ENCODE measurements at places on chromosomes 1 and 21.

DNA sequence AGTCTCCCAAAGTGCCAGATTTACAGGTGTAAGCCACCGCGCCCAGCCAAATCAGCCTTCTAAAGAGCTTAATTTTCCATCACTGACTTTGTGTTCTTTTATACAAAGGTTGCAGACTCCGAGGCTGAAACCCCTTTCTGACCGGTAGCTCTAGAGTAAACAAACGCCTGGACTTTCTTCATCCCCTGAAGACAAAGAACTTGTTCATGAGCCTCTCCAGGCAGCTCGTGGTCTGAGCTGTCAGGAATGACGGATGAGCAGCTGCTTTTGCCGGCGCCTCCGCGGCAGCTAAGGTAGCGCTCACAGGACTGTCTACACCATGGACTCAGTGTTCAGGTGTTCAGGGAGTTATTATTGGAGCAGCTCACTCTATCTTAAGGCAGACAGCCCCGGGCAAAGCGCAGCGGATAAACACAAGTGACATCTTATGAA is 128.5 kb upstream of the ERRFI1 start:
- no peak overlapping the region for H3K4me3 ChIP-seq
- H3K4me1 ChIP-seq = no peaks in the 10 kb centered on the region
- no peak overlapping the region for H3K27ac ChIP-seq
- DNase-seq = no peak
- H3K36me3 ChIP-seq = no peaks in the 10 kb centered on the region

GRCh38 chr1:226820941-226821718 is 49.3 kb upstream of the PSEN2 start:
- H3K27me3 ChIP-seq = no peaks in the 10 kb centered on the region
- H3K36me3 ChIP-seq = no peaks in the 10 kb centered on the region
- no peak for DNase-seq
- no peak overlapping the region for H3K4me3 ChIP-seq
- H3K27ac ChIP-seq = no peak overlapping the region
- H3K4me1 ChIP-seq = peaks cover 21% of the 10 kb centered on the region

DNA sequence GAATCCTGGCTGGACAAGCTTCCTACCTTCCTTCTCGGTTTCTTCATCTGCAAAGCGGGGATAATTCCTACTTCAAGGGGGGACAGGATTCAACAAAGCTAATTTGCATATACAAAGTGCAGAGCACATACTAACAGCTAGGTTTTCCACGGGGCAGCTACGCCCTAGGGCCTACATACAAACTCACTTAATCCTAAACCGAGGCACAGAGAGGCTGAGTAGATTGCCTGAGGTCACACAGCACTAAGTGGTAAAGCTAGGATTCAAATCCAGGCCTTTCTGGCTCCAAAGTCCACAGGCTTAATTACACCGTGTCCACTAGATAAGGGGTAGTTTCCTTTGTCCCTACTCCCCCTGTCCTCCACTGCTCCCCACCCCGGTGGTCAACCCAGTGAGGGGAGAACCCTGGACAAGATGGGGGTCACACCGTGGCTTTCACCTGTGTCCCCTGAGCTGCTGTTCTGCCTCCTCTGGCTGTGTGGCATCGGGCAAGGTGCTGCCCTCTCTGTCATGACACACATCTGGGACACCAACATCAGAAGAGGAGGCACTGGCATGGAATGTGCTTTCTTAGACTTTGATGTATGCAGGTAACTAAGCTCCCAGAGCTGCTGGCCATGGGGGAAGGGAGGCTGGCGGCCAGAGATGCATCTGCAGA is 44.5 kb downstream of the TAS1R2 start:
- H3K27me3 ChIP-seq = peaks cover 27% of the 10 kb centered on the region
- no peaks in the 10 kb centered on the region for H3K4me1 ChIP-seq
- H3K4me3 ChIP-seq = no peak overlapping the region

GRCh38 chr1:32399843-32400242 is 5.6 kb upstream of the BSDC1 start:
- H3K36me3 ChIP-seq = no peaks in the 10 kb centered on the region
- no peak overlapping the region for H3K4me3 ChIP-seq
- no peak for DNase-seq
- H3K27ac ChIP-seq = no peak overlapping the region

DNA sequence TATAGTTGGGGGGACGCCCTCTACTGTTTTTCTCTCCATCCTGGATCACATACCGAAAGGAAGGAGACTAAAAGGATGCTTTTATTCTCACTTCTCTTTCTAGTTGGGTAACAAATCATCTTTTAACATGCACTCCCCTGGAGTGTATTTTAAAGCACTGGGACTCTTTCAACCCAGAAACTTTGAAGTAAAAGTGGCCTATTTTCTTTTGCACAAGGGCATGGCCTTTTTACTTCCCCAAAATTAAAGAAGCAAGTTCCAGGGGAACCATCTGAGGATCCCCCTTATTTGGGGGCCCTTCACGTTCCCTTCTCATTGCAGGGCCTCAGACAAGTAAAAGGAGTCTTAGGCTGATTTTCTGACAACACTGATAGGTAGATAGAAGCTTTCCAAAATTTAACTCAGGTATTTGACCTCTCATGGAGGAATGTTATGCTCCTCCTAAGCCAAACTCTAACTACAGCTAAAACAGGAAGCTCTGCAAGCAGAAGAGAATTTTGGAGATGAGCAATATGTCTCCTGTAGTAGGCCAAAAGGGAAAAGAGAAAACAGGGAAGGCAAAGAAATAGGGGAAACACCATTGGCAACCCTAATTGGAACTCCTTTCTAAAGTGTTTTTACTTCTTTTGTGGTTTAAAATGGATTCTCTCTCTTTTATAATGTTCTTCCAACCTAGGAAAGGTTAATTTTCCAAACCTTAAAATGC is 8.9 kb upstream of the CD46 start:
- no peak for DNase-seq
- no peaks in the 10 kb centered on the region for H3K36me3 ChIP-seq
- H3K27ac ChIP-seq = no peak overlapping the region
- no peaks in the 10 kb centered on the region for H3K4me1 ChIP-seq

- H3K27ac ChIP-seq = no peak overlapping the region
- peaks cover 8% of the 10 kb centered on the region for H3K27me3 ChIP-seq
- H3K4me3 ChIP-seq = no peak overlapping the region
- DNase-seq = no peak
- H3K36me3 ChIP-seq = no peaks in the 10 kb centered on the region
- H3K4me1 ChIP-seq = no peaks in the 10 kb centered on the region
These were observed 19.6 kb upstream of the SLC26A9 start for GRCh38 chr1:205962821-205963221.

DNA sequence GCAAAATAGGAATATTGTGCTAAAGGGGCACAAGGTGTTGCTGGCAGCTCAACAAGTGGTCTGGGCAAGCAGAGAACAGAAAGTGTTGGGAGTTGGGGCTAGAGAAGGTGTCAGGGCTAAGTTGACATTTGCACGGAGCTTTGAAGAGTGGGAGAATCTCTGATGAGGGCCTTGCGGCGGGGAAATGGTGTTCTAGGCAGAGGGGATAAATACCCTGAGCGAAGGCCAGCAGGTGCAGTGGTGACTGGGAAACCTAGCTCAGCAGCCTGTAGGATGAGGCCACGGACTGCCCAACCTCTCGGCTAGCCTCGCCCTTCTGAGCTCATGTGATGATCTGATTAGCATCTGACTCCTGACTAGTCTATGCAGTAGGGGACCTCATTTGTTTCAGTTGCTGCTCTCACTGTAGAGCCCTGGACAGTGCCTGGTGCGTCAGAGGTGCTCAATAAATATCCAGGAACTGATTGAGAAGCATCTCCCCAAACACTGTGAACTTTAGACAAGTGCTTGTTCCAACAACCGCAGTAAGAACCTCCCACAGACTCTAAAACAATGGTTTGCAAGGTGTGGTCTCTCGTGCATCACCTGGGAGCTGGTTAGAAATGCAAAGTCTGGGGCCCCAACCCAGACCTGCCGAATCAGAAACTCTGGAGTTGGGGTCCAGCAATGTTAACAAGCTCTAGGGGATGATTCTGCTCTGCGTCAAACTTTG is 1.0 kb upstream of the FOXO6 start:
- peaks cover 25% of the 10 kb centered on the region for H3K27me3 ChIP-seq
- peak overlapping the region; percentile 71 for H3K27ac ChIP-seq
- no peaks in the 10 kb centered on the region for H3K36me3 ChIP-seq
- peak overlapping the region; percentile 68 for H3K4me3 ChIP-seq
- H3K4me1 ChIP-seq = peaks cover 2% of the 10 kb centered on the region
- no peak for DNase-seq

- no peaks in the 10 kb centered on the region for H3K4me1 ChIP-seq
- H3K27me3 ChIP-seq = peaks cover 11% of the 10 kb centered on the region
These were observed 54.4 kb upstream of the GCLM start for GRCh38 chr1:93963585-93963984.

- H3K27me3 ChIP-seq = peaks cover 9% of the 10 kb centered on the region
- no peak overlapping the region for H3K4me3 ChIP-seq
- no peak for DNase-seq
- H3K36me3 ChIP-seq = no peaks in the 10 kb centered on the region
These were observed 6.9 kb downstream of the TMEM125 start for GRCh38 chr1:43276673-43277072.

All from memory B cell (primary cell).